Psoas muscle (tissue), 8 donors: ENCODE measurements at places on chromosomes 11 and 22.

GRCh38 chr11:31247321-31247720 lies 122.2 kb downstream of the DCDC1 start:
- DNase-seq = no peak

GRCh38 chr22:48368975-48369525 lies 1458.6 kb downstream of the BRD1 start:
- DNase-seq = no peak

- no peak for DNase-seq
Measured at GRCh38 chr11:84901991-84902390, 725.2 kb downstream of the DLG2 start.

GRCh38 chr22:17943533-17944249 lies 80.7 kb downstream of the MICAL3 start:
- no peak for DNase-seq

DNA sequence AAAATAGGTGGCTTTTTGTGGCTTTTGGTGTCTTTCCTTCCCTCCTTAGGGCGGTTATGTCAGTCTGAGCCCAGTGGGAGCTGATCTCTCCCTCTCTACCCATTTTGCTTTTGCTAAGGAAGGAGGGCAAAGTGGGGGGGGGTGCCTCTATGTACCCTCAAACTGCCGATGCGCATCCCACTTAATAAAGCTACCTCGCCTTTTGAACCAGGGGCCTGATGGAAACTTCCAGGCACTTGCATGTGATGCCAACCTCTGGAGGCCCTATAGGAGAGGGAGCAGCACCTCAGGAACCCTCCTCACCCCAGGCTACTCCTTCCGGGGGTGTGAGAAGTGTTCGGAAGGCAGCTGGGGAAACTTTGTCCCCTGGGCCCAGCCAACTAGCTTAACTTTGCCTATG lies 97.0 kb upstream of the HSD17B12 start:
- no peak for DNase-seq

- DNase-seq = no peak
Measured at GRCh38 chr11:36452961-36453360, 57.1 kb downstream of the TRAF6 start.

DNA sequence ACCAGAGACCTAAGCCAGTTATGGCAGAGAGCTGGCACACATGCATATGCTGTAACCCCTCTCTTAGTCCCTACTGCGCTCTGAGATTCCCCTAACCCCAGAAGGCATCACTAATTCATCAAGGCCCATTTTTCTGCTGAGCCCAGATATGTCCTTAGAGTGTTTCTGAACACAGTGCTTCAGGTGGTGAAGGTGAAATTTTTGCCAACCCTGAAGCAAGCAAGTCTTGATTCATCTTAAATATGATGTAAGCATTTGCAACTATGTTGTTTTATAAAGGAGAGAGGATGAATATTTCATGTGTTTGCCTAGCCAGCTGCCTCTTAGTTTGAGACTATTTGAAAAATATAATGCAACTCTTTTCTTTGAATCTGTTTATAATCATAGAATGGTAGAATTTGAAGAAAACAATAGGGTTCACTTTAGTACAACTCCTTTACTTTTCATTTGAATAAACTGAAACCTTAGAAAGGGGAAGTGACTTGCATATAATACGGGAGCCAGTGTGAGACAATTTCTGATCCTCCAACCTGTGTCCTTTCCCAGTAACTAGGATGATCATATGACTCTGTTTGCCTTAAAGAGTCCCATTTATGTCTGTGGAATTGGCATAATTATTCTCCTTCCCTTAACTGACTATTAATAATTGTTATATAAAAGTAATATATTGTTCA lies 194.3 kb upstream of the MTNR1B start:
- no peak for DNase-seq

GRCh38 chr11:97110376-97110775 lies 720.6 kb downstream of the JRKL start:
- DNase-seq = no peak

- DNase-seq = no peak
Measured at GRCh38 chr11:19209617-19210370, 8.0 kb upstream of the CSRP3 start.

GRCh38 chr22:21073023-21073422 lies 27.3 kb downstream of the LRRC74B start:
- DNase-seq = no peak

DNA sequence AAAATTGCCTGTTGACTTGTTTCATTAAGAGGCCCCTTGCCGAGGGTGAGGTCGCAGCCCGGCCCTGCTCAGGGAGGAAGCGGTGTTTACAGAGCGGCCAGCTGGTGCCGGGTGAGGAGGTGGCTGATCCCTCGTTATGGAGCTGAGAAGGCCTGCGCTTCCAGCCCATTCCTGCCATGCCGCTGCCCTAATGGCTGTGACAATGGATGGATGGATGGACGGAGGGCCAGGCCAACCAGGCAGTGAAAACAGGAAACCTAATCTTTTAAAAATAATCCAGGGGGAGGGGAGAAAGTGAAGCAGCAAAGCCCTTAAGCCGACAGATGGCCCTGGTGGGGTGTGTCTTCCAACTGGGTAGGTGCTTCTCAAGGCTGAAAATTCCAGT lies 38.5 kb downstream of the BCR start:
- DNase-seq = no peak

GRCh38 chr11:67611165-67611564 lies 4.4 kb downstream of the NDUFV1 start:
- DNase-seq = no peak

DNA sequence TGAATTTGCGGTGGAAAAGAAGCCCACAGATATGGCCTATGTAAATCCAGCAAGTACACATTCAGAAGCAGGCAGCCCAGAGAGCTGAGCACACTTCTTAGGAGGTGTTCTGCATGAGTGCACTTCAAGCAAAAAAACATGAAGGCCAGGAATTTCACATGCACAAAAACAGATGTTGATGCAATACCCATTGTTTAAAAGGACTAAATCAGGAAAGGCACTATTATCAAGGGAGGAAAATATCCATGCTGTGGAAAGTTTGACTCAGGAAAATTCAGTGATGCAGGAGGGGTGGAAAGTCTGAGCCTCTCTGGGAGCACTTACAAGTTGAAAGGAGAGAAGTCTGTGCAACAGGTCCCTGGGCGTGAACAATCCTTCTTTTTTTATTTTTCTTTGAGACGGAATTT lies 15.8 kb upstream of the CARS1 start:
- no peak for DNase-seq

GRCh38 chr11:82750643-82751139 lies 17.0 kb upstream of the FAM181B start:
- no peak for DNase-seq

- DNase-seq = no peak
Measured at GRCh38 chr22:31566484-31566883, 70.1 kb downstream of the SFI1 start.

DNA sequence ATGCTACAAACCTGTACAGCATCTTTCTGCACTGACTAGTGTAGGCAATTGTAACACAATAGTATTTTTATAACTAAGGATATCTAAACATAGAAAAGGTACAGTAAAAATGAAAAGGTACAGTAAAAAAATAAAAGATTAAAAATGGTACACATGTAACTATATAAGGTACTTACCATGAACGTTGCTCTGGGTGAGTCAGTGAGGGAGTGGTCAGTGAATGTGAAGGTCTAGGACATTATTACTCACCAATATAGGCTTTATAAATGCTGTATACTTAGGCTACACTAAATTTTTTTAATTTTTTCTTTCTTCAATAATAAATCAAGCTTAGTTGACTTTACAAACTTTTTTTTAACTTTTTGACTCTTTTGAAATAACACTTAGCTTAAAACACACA lies 59.9 kb downstream of the EIF3M start:
- DNase-seq = no peak

- peak; percentile 66 for DNase-seq
Measured at GRCh38 chr11:130718120-130718519, 198.2 kb downstream of the SNX19 start.

- DNase-seq = no peak
Measured at GRCh38 chr11:117384045-117384444, 56.4 kb downstream of the CEP164 start.

DNA sequence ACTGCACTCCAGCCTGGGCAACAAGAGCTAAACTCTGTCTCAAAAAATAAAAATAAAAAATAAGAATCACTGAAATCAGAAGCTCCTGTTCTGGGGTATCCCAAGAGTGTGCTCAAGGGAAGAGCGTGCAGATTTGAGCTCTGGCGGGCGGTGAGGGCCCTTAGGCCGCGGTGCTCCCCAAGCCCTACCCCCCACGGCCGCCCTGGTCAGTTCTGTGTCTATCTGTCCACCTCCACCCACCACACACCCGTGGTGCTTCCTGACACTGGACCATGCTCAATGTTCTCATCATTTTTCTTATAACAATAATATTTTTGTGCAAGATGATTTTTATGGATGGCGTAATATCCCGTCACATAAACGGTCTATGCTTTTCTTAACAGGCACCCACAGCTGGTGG lies 71.1 kb downstream of the RTL6 start:
- DNase-seq = no peak

DNA sequence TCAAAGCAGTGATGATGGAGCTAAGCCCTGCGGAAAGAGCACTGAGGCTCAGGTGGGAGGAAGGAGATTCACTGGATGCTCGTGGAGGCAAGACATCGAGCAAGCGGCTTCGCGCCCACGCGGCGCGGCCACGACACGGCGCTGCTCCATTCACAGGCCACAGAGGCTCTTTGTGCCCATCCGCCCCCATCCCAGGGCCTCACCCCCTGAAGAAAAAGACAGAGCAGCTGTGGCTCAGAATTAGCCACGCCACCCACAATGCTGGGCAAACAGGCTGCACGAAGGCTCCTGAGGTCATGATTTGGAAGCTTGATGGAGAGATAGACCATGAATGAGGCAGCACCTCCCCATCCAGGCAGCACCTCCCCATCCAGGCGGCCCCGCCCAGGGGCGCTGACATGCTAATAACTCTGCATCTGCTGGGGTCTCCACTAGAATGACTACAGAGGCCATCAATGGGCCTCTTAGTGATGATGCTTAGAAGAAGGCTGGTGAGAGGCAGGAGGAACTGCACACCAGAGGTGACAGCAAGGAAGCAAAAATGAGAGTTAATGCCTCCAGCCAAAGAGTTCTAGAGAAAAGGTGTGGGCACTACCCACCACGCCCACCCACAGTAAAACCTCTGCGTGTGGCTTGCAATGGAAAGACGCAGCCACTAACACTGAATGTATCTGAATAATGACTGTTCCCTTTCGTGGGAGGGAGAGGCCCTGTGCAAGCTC lies 43.5 kb downstream of the MYH9 start:
- DNase-seq = no peak

DNA sequence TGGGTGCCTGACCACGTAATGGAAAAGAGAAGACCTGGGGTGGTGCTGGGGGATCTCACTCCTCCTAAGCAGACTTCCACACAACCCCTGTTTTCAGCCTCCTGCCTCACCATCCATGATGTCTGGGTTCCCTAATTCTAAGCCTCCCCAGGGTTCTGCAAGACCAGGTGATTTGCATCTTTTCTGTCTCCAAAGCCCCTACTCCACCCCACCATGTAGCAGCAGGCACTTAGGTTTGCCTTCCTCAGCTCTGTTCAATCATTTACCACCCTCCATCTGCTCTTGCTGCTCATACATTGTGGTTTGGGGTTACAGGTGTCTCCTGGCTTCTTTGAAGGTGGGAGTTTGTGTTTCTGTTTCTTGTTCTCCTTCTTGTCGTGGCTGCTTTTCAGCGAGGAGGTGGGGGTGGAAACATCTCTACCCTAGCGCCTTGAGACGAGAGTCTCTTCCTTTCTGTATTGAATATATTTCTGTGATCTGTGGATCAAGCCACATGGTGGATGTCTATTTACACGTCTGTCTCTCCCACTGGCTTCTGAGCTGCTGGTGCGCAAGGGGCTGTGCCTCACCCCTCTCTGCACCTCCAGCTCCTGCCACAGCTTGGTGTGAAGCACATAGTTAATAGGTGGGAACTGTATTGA lies 6.6 kb upstream of the SSTR3 start:
- no peak for DNase-seq

DNA sequence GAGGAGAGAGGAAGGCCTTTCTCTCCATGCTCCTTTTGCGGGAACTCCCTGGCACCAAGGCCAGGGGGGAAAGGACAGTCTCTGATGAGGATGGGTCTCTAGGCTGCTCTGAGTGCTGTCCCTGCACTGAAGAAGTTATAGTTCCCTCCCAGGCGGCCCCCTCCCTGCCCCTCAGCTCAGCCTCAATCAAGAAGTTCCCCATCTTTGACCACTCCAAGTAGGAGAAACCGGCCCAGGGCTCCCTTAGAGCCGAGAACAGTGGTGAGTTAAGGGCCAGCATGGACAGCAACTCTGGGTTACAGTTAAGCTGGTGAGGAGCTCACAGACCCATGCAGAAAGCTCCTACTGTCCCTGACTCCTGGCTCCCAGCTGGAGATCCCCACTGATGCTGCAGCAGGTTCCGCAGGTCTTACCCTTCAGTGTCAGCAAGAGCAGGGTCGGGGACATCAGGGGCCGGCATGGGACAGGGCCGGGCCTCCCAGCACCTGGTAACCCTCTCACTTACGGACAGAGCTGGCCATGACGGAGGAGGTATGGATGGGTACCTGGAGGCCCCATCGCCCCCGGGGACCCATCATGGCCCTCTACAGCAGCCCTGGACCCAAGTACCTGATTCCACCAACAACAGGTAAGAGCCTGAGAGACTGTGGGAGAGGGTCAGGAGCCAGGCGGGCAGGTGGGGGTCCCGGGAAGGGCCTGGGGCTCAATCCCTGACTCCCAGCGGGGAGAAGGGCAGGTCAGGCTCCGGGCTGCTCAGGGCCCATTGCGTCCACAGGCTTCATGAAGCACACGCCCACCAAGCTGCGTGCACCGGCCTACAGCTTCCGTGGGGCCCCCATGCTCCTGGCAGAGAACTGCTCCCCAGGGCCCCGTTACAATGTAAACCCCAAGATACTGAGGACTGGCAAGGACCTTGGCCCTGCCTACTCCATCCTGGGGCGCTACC lies 4.2 kb downstream of the SCGB1C1 start:
- no peak for DNase-seq

DNA sequence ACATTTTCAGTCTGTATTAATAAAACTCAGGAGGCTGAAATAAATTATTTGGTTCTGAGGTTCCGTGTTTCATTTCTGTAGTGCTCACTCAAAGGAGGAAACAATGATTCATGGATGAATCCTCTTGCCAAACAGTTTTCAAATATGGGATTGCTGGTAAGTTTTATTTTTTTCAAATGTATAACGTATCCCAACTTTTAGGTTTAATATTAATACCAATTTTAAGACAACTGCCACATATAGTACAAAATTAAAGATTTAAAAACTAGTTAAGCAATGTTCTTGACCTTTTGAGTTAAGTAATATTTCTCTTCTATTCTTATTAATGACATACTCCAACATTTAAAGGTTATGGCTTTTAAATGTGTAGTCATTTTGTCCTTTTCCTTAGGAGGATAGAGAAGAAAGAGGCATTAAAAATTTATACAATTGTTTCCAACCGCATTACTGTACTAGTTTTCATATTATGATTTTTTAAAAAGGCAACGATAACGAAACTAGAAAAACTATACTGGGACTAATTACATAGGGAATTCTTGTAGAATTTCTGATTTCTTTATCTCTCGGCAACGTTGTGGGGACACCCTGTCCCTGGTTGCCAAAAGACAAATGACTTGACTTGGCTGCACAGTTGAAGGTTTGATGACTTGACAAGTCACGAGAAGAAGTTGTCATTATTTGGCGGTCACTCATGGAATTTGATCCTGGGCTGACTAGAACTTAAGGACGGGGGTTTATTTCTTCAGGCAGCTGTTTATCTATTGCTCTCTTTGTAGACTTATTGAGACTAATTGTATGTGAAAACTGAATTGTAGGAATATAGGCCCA lies 69.1 kb upstream of the ADSL start:
- peak; percentile 32 for DNase-seq

- no peak for DNase-seq
Measured at GRCh38 chr22:19356708-19357269, 65.3 kb upstream of the CLTCL1 start.
